Left renal pelvis (tissue), 4 donors: ENCODE measurements at places on chromosomes 11 and 22. TPM values are rescaled to one million over a fixed set of nuclear protein-coding genes. Genes with fewer than 3 reads are reported as not detected.

- no peak for DNase-seq
Measured at GRCh38 chr11:86748296-86748695, 52.0 kb upstream of the PRSS23 start.

DNA sequence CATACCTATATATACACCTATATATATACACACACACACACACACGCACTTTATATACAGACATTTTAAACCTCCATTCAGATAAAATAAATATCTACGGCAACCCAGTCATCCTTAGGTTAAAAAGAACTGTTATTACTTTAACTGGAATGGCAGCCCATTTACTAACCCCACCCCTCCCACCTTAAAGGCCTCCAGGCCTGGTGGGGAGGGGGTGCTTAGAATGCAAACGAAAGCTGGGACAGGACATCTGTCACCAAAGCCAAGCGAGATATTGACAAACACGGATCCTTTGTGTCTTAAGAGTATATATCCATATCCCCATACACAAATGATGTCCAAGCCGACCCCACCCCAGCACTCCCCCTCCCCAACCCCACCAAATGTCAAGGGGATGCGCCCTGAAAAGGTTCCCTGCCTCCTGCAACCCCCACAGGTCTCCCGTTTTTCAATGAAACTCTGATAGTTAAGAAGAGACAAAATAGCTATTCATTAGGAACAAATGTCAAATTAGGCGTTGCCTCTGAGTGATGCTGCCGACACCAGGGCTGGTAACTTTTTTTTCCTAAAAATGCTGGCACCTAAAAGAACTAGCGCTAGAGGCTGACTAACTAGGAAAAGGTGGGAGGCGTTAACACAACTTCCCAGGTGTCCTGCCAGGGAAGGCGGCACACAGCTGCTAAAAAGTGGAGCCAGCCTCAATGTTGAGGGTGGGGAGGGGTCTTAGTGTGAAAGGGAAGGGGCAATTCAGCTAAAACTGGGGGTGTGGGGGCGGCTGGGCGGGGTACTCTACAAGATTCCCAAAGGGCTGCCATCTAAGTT lies 5.6 kb downstream of the MN1 start:
- no peak for DNase-seq

DNA sequence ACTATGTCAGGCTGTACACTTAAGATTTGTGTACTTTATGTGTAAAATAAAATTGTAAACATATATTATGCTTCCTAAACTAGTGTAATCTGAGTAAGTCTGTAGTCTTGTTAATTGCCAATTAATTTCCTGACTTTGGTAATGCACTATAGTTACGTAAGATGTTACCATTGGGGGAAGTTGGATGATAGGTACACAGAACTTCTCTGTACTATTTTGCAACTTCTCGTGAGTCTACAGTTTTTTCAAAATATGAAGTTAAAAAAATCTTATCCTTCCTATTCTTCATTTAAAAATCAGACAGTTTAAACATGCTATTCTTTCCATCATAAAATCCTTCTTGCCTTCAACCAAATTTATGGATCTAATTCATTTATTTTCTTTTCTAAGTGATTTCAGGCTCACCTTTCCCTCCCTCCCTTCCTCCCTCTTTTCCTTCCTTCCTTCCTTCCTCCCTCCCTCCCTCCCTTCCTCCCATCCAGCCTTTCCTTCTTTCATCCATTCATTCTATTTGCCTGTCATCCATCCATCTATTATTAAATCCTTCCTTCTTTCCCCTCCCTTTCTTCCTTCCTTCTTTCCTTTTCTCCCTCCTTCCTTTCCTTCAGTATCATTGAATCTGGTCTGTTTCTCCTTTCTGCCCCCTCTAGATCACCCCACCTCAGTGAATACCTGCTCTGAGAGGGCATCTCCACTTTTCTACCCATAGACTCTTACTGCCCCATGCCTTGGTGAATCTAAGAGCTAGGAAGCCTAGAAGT lies 22.1 kb upstream of the ASCC2 start:
- DNase-seq, result no peak

GRCh38 chr22:46915950-46916730 lies 153.7 kb downstream of the TBC1D22A start:
- DNase-seq, result no peak

- DNase-seq, result no peak
Measured at GRCh38 chr11:44950625-44951476, at the start of gene TP53I11. TP53I11 (minus strand) TSS chr11:44950883; CDS start chr11:44938335, 12,548 bp downstream.

GRCh38 chr22:27380855-27381254 lies 420.7 kb downstream of the MN1 start:
- no peak for DNase-seq

DNA sequence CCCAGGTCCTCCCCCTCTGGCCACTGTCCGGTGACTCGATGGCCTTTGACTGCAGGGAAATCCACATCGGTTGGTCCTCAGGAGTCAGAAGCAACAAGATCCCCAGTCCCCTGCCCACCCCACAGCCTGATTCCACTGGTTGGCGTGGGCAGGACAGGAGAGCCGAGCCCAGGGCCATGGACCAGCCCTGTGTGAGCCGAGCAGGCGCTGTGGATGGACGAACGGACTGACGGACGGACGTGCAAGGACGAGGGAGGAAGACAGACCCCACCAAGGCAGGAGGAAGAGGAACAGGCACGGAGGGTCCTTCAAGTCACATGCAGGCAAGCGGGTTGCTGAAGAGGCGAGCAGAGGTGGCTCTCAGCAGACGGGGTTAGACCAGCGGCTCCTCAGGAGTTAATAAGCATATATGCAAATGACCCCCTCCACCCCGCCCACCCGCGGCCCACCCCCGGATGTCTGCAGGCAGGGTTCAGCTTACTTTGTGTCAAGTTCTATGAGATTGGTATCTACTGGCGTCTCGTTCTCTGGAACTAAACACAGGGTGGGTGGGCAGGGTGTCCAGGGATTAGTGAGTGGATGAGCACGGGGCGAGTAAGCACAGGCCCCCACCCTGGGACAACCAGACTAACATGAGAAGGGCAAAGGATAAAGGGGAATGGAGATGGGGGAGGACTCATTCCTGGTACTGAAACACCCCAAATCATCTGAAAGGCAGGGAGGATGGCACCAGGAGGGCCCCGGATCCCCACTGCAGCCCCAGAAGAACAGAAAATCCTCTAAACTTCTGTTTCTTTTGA lies 26.8 kb downstream of the TPBGL start:
- no peak for DNase-seq

DNA sequence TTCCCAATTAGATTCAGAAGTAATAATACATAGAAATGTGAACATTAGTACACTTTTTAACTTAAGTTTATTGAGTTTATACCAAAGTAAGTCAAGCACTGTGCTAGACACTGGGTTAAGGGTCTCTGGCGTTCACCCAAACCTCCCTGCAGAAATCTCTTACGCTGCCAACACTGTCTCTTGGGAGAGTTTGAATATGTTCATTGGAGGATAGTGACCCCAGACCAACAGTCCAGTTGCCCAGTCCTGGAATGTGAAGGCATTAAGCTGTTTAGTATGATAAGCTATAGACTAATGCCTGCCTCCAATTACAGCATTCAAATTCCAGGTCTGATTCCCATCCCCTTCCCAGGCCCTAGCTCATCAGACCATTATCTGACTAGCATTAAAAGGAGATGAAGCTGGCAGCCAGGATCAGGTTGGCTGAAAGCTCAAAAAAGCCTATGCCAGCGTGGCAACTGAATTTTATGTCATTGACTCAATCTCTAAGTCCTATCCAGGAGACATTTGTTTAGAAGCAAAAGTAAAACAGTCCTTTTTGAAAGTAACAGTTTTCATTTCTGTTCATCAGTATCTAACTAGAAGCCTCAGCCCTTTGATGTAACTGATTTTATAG lies 77.8 kb downstream of the SFI1 start:
- DNase-seq, result no peak

- DNase-seq, result no peak
Measured at GRCh38 chr11:34971928-34972327, 55.5 kb downstream of the PDHX start.

DNA sequence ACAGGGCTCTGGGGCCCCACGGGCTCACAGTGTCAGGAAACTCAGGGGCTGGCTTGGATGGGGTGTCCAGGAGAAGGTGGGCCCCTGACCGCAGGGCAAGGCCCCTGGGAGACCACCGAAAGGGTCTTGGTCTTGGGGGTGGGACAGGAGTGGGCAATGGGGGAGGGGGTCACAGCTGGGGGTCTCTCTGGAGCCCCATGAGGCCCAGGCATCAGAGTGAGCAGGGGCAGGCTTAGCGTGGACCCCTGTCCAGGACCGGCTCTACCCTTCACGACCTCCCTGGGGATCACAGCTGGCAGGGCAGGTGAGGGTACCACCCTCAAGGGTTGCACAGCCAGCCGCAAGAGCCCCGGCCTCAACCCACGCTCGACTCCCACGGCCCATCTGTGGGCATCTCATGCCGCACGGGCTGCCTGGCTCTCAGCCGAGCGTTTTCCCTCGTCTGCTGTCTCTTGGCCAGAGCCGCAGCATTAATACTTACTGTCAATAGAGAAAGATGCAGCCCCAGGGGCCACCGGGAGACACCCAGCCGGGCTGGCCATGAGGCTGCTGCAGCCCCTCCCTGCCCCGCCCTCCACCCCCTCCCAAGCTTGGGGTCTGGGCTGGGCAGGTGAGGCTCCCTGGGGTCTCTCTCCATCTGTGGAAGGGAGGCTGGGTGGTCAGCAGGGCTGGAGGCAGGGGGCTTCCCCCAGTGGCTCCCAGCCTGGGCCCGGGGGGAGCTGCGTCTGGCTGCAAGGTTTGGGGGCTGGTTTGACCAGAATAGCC lies 662 bp downstream of the MUC5B start:
- DNase-seq, result no peak

DNA sequence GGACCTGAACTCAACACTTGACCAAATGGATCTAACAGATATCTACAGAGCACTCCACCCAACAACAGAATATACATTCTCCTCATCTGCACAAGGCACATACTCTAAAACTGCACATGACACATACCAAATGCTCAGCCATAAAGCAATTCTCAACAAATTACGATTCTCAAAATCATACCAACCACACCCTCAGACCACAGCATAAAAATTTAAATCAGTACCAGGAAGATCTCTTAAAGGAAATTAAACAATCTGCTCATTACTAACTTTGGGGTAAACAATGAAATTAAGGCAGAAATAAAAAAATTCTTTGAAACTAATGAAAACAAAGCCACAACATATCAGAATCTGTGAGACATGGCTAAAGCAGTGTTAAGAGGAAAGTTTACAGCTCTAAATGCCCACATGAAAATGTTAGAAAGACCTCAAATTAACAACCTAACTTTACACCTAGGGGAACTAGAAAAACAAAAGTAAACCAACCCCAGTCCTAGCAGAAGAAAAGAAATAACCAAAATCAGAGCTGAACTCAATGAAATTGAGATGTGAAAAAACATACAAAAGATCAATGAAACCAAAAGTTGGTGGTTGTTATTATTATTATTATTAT lies 37.2 kb downstream of the TMEM123 start:
- no peak for DNase-seq

GRCh38 chr11:72349616-72350218 lies 84.6 kb downstream of the CLPB start:
- DNase-seq, result no peak

DNA sequence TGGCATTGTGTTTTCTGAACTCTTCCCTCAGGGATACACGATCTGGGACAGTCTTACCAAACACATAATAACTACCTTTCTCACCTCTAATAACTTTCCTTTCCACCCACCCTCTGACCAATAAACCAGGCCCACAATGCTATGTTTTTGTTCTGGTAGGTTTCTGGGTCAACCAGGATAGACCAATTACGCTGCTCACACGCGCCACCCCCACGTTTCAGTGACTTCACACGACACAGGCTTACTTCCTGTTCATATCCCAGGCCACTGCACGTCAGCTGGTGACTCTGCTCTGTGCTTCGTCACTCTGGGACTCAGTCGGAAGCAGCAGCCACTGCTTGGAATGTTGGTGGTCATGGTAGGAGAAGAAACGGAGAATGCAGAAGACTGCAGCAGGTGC lies 2.5 kb downstream of the KRTAP5-4 start:
- no peak for DNase-seq

GRCh38 chr11:88814076-88814475 lies 251.7 kb downstream of the GRM5 start:
- DNase-seq, result no peak

GRCh38 chr22:37932821-37933578 lies 20.4 kb downstream of the C22orf23 start:
- DNase-seq, result no peak

DNA sequence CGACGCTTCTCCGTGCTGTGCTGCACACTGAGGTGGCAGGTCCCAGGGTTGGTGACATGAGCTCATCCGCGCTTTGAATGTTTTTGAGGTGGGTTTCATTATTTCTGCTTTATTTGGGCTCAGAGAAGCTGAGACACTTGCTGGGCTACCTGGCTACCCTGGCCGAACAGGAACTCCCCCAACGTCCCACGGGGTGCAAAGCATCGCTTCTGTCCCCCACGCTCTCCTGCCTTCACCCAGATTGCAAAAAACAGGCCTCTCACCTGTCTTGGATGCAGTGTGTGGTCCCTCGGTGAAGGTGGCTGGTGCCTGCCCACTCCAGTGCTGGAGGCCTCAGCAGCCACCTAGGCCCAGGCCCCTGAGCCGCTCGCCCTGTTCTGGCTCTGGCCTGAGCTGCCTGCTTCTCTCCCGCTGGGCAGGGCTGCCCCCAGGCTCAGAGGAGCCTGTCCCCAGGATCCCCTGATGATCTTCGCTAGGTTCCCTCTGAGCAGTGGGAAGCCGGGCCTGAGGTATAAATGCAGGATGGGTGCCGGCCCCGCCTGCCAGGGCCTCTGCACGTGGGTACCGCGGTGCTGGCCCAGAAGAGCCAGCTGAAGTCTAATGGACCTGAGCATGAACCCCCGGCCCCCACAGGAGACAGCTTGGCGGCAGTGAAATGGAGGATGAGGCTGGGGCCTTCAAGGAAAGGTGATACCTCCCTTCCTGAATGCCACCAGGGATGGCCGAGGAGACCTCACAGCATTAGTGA lies 15.8 kb upstream of the MRGPRD start:
- no peak for DNase-seq

DNA sequence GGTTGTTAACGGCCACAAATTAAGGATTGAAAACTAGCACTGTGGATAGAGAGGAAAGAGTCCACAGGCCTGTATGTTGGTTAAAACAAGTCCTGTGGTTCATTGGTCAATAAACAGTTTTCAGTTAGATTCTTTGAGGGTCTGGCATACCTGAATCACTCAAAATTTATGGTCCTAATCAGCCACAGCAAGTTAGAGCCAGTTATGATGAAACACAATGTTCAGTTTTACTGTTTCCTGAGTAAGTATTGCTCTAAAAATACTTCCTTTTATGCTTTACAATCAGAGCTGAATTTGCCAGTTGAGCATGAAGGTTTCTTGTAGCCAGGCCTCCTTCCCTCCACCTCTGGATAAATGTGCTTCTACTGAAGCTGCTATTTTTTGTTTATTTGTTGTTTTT lies 12.9 kb upstream of the CAT start:
- no peak for DNase-seq

Gene SLC1A2
- polyA plus RNA-seq, result 0.52 TPM

Gene KLHL35
- polyA plus RNA-seq, result 0.78 TPM

Gene PIWIL4
- polyA plus RNA-seq, result 3.8 TPM

Gene SCGB2A2
- polyA plus RNA-seq, result not detected

Gene CSF2RB
- polyA plus RNA-seq, result 2.6 TPM

Gene MRGPRE
- not detected for polyA plus RNA-seq

Gene KCTD21
- polyA plus RNA-seq, result 8.3 TPM

Gene LINC01488
- polyA plus RNA-seq, result not detected

Gene SCGB1D2
- 0.57 TPM for polyA plus RNA-seq

Gene GP1BB
- 5.4 TPM for polyA plus RNA-seq

Gene TIMM10
- 44.9 TPM for polyA plus RNA-seq

Gene OR4B1
- not detected for polyA plus RNA-seq

Gene TEX12
- polyA plus RNA-seq, result not detected

Gene SCARF2
- polyA plus RNA-seq, result 19.3 TPM

Gene CLMP
- polyA plus RNA-seq, result 47.8 TPM

Gene PHLDA2
- polyA plus RNA-seq, result 0.34 TPM
